ENCODE measurements at places on chromosomes 16 and 17.

GRCh38 chr17:47214931-47215330 is 5.8 kb downstream of the MYL4 start:
- DNase-seq: no peak

- DNase-seq: peak; percentile 45
These were observed 26.4 kb downstream of the USP10 start for GRCh38 chr16:84726079-84726668.

DNA sequence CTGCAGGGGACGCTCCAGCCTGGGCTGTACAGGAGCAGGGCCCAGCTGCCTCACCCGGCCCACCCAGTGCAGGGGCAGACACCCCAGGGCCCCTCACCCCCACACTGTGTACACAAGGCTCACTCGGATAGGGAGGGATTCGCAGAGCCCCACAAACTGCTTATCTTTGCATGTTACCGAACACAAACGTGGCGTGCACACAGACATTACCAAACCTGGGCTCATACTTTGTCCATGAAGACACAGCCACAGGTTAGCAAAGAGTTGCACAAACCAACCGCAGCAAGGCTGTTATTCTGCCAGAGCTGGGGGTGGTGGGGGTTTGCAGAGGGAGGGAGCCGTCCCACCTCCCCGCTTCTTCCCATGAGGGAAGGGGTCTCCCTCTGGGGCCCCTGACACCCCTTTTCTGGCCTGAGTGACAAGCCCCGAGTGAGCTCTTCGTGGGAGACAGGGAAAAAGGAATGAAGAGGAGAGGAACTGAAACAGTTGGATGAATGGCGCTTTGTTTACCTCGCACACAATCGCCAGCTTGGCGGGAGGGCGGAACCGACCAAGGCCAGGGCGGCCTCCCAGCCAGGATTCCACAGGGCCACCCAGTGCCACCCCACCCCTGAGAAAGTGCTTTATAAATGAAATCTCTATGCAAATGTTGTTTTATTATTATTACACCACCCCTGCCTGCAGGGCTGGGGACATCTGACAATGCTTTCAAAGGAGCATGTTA is 434 bp upstream of the CPSF4L start:
- no peak for DNase-seq

- no peak for DNase-seq
These were observed 24.5 kb downstream of the FCSK start for GRCh38 chr16:70478912-70479341.

DNA sequence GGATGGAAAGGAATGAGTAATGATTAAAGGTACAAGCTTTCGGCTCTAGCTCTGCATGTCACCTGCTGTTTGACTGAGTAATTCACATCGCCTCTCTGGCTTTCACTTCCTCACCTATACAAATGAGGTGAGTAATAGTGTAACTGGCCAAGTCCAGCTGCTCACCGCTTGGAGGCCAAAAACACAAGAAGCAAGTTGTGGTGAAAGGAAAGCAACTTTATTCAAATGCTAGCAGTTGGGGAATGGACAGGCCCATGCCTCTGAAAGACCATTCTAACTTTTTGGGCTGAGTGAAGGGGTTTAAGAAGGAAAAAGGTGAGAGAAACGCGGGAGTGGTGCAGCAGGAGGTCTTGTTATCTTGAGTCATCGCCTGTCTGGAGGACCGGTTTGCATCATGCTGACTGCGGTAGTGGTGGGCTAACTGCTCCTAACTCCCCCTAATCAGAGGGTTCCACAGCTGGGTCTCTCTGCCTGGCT is 45.7 kb upstream of the CSNK2A2 start:
- no peak for DNase-seq

GRCh38 chr17:56577843-56578204 is 15.7 kb upstream of the NOG start:
- DNase-seq: no peak

- no peak for DNase-seq
These were observed 16.9 kb downstream of the BLMH start for GRCh38 chr17:30274887-30275286.

GRCh38 chr16:4315186-4316107 is at the start of gene GLIS2:
Gene GLIS2 (plus strand): TSS chr16:4316067. CDS start chr16:4332281, 16,214 bp downstream.
- DNase-seq: no peak

GRCh38 chr16:68041783-68042182 is 18.7 kb downstream of the DUS2 start:
- no peak for DNase-seq

- no peak for DNase-seq
These were observed 8.8 kb upstream of the SLC16A5 start for GRCh38 chr17:75079023-75079373.

- DNase-seq: no peak
These were observed 1.1 kb downstream of the CCL13 start for GRCh38 chr17:34357398-34357797.

DNA sequence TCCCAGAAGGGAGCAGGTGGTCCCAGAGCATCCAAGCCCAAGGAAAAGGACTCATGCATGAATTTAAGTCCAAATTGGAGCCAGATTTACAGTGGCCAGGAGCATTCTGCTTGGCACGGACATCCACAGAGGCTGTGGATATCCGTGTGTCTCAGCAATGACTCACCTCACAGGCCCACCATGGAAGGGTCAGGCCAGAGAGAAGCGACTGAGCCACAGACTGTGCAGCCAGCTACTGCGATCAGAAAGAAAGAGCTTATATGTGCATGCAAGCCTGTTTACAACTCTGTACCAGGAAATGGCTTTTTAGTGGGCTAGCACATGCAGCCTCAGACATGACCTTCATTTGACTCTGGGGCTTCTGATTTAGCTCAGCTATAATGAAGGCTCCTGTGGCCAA is 231.0 kb downstream of the C16orf95 start:
- no peak for DNase-seq

DNA sequence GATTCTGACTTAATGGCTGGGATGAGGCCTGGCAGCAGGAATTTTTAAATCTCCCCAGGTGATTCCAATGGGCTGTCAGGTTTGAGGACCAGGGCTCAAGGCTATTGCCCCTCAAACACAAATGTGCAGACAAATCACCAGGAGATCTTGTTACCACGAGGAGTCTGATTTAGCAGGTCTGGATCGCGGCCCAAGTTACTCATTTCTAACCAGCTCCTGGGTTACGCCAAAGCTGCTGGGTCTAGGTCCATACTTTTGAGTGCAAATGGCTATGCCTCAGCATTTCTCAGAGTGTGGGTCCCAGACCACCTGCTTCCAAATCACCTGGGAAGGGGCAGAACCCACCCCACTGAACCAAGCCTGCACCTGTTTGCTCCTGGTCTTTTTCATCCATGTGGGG is 33.1 kb downstream of the CNGB1 start:
- DNase-seq: no peak

DNA sequence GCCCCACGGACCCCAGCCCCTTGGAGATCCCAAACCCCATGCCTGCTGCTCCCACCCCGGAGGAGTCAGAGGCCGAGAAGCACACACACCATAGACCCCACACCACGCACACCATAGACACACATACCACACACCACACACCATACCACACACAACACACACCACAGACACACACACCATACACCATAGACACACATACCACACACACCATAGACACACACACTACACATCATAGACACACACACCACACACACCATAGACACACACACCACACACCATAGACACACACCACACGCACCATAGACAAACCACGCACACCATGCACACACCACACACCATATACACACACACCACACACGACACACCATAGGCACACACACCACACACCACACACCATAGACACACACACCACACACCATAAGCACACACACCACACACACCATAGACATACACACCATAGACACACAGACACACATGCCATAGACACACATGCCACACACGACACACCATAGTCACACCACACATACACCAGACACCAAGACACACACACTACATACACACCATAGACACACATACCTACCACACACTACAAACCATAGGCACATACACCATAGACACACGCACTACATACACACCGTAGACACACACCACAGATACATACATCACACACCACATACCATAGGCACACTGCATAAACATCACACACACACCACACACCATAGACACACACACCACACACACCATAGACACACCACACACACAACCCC is 11.3 kb downstream of the TBC1D16 start:
- DNase-seq: no peak

GRCh38 chr17:40134184-40134583 is 6.2 kb upstream of the CASC3 start:
- DNase-seq: no peak

DNA sequence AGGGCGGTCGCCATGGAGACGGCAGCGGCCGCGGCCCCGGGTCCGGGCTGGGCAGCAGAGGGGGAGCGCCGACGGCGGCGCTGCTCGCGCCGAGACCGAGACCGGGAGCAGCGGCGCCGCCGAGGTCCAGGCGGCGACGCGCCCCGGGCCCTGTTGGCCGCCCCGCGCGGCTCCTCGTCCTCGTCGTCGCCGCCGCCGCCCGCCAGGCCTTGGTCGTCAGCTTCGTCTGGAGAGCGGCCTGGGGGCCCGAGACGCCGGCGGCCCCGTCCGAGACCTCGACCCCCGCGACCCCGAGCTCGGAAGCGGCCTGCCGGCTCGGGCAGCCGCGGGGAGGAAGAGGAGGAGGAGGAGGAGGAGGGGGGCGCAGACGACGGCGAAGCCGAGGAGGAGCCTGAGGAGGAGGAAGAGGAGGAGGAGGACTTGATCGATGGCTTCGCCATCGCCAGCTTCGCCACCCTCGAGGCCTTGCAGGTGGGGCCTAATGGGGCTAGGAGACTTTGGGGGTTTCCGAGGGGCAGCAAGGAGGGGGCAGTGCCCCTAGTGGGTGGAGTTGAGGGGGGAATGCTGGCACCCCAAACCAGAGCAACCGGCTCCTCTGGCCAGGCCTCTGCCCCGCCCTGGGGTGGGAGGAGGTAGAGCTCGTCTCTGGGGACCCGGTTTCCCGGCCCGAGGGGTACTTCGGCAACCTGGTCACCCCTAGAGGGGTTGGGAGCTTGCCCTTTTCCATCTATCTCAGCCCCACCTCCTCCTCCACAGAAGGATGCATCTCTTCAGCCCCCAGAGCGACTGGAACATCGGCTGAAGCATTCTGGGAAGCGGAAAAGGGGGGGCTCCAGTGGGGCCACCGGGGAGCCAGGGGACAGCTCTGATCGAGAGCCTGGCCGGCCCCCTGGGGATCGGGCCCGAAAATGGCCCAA is 1.5 kb downstream of the FBRS start:
- DNase-seq: no peak

- no peak for DNase-seq
These were observed 216.7 kb downstream of the SHISA9 start for GRCh38 chr16:13118091-13118490.

DNA sequence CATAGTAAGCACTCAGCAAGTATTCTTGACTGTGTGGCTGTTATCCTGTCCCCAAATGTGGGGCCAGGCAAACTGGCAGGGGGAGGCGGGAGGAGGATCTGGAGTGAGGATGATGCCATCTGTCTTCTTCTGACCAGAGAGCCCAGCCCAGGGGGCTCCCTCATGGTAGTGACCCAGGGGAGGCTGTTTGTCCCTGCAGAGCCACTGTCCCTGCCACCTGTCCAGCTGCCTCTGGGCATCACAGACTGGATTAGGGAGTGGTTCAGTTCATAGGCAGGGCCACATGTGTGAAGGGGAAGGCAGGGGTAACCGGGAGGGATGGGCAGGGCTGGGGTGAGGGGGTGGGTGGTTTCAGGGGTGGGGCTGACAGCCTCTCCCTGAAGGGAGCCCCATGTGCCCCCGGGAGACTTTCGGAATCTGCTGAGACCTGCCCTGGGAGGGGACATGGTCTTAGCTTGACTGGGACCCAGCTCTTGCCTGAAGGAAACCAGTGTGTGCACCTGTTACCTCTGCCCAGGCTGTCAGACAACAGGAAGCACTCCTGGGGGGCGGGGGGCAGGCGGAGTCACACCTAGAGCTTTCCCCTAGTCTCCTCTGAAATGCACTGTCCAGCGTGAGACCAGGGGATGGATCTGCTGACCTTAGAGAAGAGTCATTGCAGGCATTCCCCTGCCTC is 15.2 kb downstream of the ARHGAP23 start:
- no peak for DNase-seq

DNA sequence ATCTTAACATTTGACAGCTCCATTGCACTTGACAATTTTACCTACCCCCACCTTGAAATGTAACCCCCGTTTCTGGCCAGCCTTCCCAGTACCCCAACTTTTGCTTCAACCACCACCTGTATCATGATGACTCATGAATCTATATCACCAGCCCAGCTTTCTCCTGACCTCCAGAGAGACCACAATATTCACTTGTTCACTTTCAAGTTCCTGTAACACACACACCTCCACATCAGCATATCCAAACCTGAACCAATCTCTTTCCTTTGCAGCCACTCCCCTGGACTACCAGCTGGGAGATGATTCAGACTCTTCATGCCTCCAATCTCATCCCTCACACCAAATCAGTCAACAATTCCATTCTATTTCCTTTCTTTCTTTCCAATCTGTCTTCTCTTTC is 8.0 kb downstream of the SMG6 start:
- no peak for DNase-seq
